ENCODE measurements at places on chromosomes 2 and 18. TPM values are rescaled to one million over a fixed set of nuclear protein-coding genes. Genes with fewer than 3 reads are reported as not detected.

GRCh38 chr2:130796290-130796689, 40.4 kb upstream of the ARHGEF4 start:
- DNase-seq: no peak

DNA sequence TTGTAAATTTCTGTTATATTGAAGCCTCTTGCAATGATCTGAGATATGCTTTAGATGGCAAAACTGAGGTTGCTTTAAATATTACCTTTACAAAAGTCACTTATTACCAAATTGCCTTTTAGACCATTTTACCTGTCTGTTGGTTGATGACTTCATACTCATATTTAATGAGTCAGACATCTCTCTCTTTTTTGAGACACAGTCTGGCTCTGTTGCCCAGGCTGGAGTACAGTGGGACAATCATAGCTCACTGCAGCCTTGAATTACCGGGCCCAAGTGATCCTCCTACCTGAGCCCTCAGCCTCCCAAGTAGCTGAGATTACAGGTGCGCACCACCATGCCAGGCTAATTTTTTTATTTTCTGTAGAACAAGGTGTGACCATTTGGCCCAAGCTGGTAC, 11.5 kb upstream of the PPP4R3B start:
- DNase-seq: no peak

DNA sequence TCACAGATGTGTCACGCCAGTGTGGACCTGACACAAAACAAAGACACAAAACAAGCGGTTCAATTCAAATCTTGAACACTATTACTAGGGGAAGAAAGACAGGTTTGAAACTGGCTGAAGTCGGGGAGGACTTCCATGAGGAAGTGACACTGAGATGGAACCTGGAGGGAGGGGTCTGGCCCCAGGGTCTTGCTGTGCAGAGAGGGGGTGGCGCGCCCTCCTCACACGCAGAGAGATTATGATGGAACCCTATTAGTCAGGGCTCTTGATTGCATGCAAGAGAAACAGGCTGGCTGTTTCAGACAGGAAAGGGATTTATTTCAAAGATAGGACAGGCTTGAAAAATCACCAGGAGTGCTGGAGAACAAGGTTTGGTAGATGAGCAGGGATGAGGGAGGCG, 363.6 kb upstream of the HS6ST1 start:
- no peak for DNase-seq

The SFXN5 gene
- 5.3 TPM for polyA plus RNA-seq

- no peak for DNase-seq
Observed at GRCh38 chr18:28048612-28049011, 128.3 kb downstream of the CDH2 start.

The TANC1 gene
- polyA plus RNA-seq: 10.0 TPM

The TLX2 gene
- 0.12 TPM for polyA plus RNA-seq

The PFN4 gene
- polyA plus RNA-seq: 0.53 TPM

Data from pancreas (tissue), 10 donors.